GM12891 (cell line): ENCODE measurements at places on chromosomes 11 and 22.

- no peak for DNase-seq
These were observed 1108.7 kb downstream of the BRD1 start for GRCh38 chr22:48718818-48719500.

DNA sequence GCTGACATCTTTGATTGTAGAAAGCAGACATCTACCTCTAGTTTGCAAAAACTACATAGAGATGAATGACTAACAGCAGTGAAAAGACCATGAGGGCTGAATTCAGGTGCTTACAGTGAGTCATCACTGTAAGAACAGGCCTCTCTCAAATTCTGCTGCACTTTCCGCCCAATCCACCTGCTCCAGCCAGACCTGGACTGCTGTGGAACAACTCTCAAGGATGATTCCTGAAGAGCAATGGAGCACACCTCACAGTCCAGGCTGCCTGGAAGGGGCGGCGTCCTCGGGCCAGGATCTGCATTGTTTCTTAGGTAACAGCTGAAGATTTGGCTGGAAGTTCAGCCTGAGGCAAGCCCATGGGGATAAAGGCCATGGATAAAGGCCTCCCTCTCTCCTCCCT is 15.1 kb downstream of the APOL2 start:
- no peak for DNase-seq

- no peak for DNase-seq
These were observed 2.0 kb downstream of the MOGAT2 start for GRCh38 chr11:75719340-75720239.

GRCh38 chr11:74611369-74611861 is 19.0 kb downstream of the POLD3 start:
- DNase-seq, result no peak

GRCh38 chr11:124307093-124307492 is 6.7 kb downstream of the OR8D1 start:
- no peak for DNase-seq

GRCh38 chr22:47178339-47178738 is 415.9 kb downstream of the TBC1D22A start:
- no peak for DNase-seq

- DNase-seq, result no peak
These were observed 179.7 kb downstream of the IGLL1 start for GRCh38 chr22:23400286-23400981.

GRCh38 chr11:4865855-4866254 is 15.8 kb upstream of the OR51T1 start:
- DNase-seq, result no peak

- no peak for DNase-seq
These were observed 11.2 kb upstream of the IL18BP start for GRCh38 chr11:71987521-71987920.

DNA sequence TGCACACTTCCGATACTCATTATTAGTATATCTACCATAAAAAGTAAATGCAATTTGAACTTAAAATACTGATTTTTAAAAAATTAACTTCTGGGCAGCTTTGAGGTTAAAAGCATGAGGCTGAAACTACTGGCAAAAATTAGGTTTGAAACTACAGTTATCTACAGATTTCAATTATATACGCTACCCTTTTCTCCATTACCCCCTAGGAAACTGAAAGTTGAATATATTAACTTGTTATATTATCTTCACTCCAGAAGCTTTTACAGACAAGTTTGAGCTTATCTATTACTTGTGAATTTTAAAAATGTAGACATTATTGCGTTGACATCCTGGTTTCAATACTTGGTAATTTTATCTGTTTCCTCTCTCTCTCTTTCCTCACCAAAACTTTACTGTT is 96.7 kb upstream of the DDI1 start:
- DNase-seq, result no peak

GRCh38 chr22:48171271-48171691 is 1408.8 kb downstream of the TBC1D22A start:
- no peak for DNase-seq

DNA sequence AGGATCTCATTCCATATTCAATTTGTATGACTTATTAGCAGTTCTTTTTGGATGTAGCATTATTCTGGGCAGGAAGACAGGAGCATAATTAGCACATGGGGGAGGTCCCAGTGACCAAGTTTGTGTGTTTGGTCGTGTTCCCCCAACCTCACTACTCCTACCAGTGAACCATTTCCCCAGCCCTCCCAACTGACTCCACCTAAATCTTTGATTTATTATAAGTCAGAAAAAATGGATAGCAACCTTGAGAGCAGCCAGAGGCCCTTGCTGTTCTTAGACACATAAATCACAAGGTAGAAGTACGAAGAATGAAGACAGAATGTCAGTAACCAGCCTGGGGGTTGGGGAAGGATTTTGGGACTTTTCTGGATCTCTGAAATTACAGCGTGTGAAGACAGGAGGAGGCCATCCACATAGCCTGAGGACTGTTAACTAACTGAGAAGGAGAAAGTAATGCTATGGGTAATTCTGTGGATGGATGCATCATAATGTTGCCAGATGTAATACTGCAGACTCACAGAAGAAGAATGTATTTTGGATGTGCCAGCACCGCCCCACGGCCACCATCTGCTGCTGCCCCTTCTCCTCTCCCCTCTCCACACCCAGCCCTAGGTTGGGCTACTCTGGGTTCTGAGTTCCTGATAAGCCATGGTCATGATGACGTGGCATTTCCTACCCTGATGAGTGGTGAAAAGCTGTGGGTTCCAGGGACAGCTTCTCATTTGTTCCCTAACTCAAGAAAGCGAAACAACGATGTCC is 124.3 kb upstream of the TTC12 start:
- DNase-seq, result no peak

DNA sequence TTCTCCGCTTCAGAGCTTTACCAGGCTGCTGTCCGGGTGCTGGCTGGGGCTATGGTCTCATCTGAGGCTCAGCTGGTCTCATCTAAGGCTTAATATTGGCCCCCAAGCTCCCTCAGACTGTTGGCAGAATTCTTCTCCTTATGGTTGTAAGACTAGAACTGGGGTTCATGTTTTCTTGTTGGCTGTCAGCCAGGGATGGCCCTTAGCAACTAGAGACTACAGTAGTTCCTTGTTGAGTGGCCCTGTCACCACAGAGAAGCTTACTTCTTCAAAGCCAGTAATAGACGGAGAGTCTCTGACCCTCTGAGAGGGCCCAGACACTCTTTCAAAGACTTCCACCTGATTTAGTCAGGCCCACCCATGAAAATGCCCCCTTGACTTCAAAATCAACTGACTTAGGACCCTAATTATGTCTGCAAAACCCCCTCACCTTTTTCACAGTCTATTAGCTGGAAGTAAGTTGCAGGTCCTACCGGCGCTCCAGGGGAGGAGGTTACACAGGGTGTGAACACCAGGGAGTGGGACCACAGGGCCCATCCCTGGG is 24.2 kb upstream of the TREH start:
- DNase-seq, result no peak

GRCh38 chr22:35821654-35822053 is 104.0 kb downstream of the APOL5 start:
- no peak for DNase-seq
